T-helper 1 cell treated with Interleukin-12 subunit alpha and Interleukin-12 subunit beta and Interleukin-4 antibody, amounts not matched to agents 30 ng/mL and 1 ng/mL, for 36 hours (primary cell): ENCODE measurements at places on chromosomes 4 and X. TPM values are rescaled to one million over a fixed set of nuclear protein-coding genes. Genes with fewer than 3 reads are reported as not detected.

Gene ZNF827
- 17.0 and 25.3 TPM in 2 replicates for total RNA-seq

Gene HSFX2
- 0.59 TPM in 1 of 2 replicates, not detected in the other for total RNA-seq

Gene PDZD4
- total RNA-seq, result 0.39 and 0.66 TPM in 2 replicates

Gene FANCB
- total RNA-seq, result 9.9 and 11.2 TPM in 2 replicates

Gene ZAR1
- total RNA-seq, result not detected in 2 replicates

Gene GPM6B
- not detected in 2 replicates for total RNA-seq

Gene GAB3
- total RNA-seq, result 26.4 and 32.1 TPM in 2 replicates

Gene GRIA3
- total RNA-seq, result not detected in 2 replicates

Gene RHOXF2B
- total RNA-seq, result not detected in 2 replicates

Gene PABPC5
- total RNA-seq, result not detected in 2 replicates

Gene BEND4
- 0.34 and 0.37 TPM in 2 replicates for total RNA-seq

Gene SOWAHD
- 1.9 and 2.2 TPM in 2 replicates for total RNA-seq

Gene PPEF1
- total RNA-seq, result 0.10 TPM in 1 of 2 replicates, not detected in the other

Gene KDR
- not detected in 2 replicates for total RNA-seq

Gene HEPH
- total RNA-seq, result 0.20 TPM in 1 of 2 replicates, not detected in the other

Gene MAGED4B
- 0.47 and 0.85 TPM in 2 replicates for total RNA-seq

Gene HELQ
- total RNA-seq, result 12.0 and 12.8 TPM in 2 replicates
